ENCODE measurements at places on chromosomes 5 and 9.
A peak's percentile ranks its signal among the peaks of the same experiment; 100 is the strongest.

GRCh38 chr5:107278774-107279173 lies 392.0 kb downstream of the EFNA5 start:
- DNase-seq, result no peak

DNA sequence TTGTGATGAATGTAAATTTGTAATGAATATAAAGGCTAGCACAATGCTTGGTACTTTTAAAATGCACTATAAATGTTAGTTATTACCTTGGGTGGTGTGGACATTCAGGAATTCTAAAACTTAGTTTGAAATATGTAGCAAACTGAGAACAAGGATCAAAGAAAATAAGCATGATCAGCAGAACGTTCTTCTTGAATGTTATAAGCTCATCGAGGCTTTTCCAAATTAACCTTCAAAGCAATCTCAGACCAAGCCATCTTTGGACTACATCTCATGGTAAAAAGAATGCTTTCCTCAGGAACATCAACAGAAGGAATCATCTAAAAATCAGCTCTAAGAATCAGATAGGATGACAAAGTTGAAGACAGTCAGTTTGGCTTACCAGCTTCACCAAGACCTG lies 146.3 kb downstream of the SLIT3 start:
- DNase-seq, result no peak

DNA sequence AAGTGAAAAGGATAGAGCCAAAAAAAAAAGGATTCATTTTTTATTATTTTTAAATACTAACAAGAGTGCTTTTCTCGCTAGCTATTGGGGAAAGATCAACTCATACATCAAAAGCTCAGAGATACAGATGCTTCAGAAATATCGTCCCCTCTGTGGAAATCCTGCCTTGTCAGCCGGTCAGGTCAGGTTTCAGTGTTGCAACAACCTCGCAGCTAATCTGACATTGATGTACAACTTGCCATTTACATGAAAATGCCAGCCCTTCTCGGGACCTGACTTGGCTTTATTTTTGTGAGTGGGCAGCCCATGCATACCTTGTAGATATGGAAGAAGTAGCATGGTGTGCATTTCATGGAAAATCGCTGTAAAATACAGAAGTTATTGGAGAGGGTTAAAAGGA lies 358.8 kb upstream of the ADAMTS16 start:
- no peak for DNase-seq

GRCh38 chr9:33719581-33720374 lies 75.6 kb upstream of the PRSS3 start:
- no peak for DNase-seq

- DNase-seq, result no peak
Observed at GRCh38 chr5:134236318-134236717, 10.4 kb upstream of the PPP2CA start.

- peak; percentile 25 for DNase-seq
Observed at GRCh38 chr5:141811287-141812155, 66.7 kb downstream of the PCDH1 start.

- DNase-seq, result no peak
Observed at GRCh38 chr5:30343707-30344106, 849.8 kb upstream of the CDH6 start.

DNA sequence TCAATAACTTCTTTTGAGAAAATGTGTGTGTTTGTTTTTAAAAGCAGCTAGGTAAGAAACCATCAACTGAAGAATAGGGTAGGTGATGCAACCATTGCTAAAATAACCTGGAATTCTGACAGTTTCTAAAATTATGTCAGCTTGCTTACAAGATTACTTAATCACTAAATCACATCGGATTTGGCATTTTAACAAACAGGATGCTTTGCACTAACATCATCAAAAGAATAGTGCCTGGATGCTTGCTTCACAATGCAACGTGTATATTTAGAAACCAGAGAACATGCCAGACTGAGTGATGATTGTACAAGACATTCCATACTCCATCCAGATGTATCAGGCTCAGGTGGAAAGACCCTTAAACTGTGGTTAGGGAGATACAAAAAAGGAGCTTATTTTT lies 43.9 kb downstream of the PAM start:
- no peak for DNase-seq

DNA sequence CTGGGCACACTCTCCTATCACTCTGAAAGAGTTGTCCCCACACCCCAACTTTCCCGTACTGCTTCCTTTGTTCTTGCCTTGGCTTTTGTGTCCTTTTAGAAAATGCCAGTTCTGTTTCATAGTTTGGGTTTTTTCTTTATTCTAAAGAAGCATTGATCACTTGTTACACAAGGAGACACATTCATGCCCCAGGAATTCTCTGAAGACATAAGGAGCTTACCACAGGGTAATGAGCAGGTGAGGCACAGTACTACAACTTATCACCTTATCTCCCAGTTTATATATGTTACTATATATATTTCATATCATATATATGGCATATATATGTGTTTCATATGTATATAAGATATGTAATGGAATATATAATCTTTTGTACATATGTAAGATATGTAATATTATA lies 6.5 kb upstream of the SSBP2 start:
- DNase-seq, result no peak

DNA sequence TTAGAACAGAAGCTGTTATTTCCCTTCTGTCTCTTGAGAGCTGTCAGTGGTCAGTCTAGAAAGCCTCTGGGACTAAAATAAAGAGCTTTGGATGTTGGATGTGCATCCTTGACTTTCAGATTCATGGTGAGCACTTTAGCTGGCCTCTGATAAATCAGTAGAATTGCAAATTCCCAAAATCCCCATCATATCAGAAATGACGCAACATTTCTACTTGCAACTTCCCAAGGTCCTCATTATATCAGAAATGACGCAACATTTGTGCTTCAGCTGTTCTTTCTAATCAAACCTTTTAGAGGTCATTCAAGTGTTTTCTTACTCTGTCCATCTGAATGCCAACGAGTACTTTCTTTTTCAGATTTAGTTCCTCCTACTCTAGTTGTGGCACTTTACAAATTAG lies 167.3 kb upstream of the MOCS2 start:
- no peak for DNase-seq

DNA sequence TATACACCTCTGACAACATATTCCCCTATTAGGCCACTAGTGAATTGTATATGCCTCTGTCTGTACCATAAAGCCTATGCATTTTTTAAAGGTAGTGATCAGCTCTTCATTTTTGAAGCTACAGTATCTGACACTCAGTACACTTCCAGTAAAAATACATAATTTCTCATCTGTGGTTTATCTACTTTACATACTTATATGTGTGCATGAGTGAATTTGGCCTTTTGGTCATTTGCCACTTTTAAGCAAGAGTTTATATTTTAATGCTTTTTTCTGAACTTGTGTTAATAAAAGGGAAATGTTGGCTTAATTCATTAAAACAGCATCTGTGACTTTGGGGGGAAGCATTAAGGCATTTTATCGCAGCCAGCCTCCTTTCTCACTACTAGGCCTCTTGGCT lies 47.8 kb downstream of the ST8SIA4 start:
- no peak for DNase-seq

- no peak for DNase-seq
Observed at GRCh38 chr9:1909322-1909721, 105.8 kb upstream of the SMARCA2 start.

- DNase-seq, result no peak
Observed at GRCh38 chr9:27771803-27772545, 198.7 kb upstream of the C9orf72 start.

- DNase-seq, result no peak
Observed at GRCh38 chr9:86908261-86908660, 39.0 kb downstream of the GAS1 start.

GRCh38 chr5:170493028-170493820 lies 10.6 kb upstream of the KCNIP1 start:
- no peak for DNase-seq

- DNase-seq, result peak; percentile 26
Observed at GRCh38 chr5:88683506-88684135, 199.4 kb downstream of the MEF2C start.

GRCh38 chr5:125576822-125577221 lies 830.4 kb upstream of the ZNF608 start:
- DNase-seq, result no peak

GRCh38 chr9:129336130-129336528 lies 158.1 kb upstream of the IER5L start:
- DNase-seq, result no peak

DNA sequence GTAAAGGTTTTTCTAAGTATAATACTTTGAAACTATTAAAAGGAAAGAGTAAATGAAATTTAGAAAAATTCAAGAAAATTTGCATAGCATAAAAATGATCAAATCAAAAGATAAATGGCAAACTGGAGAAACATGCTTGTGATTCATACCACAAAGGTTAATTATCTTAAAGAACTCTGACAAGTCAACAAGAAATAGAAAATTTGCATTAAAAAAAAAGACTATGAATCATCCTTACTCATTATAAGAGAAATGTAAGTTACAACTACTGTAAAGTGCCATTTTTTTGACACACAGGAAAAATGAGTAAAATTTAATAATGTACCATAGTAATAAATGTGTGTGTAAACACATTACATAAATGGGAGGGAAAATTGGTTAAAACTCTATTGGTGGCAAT lies 624.4 kb upstream of the C9orf72 start:
- no peak for DNase-seq

- DNase-seq, result no peak
Observed at GRCh38 chr5:159480849-159481248, 150.6 kb upstream of the IL12B start.

- no peak for DNase-seq
Observed at GRCh38 chr9:98442541-98442940, 187.1 kb upstream of the TBC1D2 start.

GRCh38 chr9:3321186-3321585 lies 204.6 kb downstream of the RFX3 start:
- DNase-seq, result no peak

GRCh38 chr9:138063785-138064184 lies 186.2 kb downstream of the CACNA1B start:
- no peak for DNase-seq

DNA sequence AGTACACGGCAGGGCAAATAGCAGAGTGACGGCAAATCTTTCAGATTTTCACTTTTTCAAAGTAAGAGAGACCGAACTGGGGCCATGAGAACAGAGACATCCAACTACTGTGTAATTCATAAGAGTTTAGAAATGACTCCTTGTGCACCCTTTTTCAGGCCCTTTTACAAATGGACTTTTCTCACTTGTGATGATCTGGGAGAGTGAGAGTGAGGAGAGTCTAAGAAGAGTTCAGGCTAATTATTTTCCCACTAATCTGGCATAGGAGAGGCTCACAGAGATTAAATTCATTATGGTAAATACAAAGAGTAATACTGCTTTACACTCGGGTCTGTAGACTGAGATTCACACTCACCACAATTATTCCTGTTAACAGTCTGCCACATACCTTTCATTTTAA lies 880 bp upstream of the CCNG1 start:
- DNase-seq, result no peak

DNA sequence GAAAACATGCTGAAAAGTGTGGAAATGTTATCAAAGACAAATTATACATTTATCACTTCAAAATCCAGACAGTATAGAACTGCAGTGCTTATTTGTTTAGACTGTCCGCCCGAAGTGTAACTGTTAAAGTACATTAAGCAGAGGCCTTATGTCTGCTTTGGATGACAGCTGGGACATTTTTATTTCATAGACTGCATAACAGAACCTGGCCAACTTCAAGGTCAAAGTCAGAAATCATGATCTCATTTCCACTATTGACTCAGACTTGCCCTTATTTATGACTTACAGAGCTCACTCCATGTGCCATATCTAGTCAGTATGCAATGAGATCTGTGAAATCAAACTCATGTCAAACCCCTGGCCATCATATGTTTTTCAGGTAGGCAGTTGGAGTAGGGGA lies 87.7 kb downstream of the RAB3C start:
- no peak for DNase-seq

- no peak for DNase-seq
Observed at GRCh38 chr9:136806631-136807201, 1.0 kb upstream of the RABL6 start.

DNA sequence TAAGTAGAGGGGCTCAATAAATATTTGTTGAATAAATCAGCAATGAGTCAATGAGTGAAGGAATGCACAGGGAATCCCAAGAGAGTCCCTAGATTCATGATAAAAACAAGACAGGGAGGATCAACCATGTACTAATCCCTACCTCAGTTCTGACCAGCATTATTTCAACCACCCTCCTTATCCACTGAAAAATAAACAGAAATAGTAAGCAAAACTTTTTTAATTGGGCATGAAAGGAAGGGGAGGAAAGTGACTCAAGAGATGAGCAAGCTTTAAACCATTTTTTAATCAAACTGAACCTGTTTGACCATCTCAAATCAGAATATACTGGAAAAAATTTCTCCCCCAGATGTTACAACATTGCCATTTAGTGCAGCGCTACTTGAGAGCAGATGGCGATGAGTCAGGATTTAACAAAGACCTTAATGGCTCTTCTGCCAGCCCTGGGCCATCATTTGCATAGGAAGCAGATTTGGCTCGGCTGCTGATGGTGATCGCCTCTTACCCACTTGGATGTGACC lies 194.8 kb upstream of the SLC30A5 start:
- peak; percentile 35 for DNase-seq

DNA sequence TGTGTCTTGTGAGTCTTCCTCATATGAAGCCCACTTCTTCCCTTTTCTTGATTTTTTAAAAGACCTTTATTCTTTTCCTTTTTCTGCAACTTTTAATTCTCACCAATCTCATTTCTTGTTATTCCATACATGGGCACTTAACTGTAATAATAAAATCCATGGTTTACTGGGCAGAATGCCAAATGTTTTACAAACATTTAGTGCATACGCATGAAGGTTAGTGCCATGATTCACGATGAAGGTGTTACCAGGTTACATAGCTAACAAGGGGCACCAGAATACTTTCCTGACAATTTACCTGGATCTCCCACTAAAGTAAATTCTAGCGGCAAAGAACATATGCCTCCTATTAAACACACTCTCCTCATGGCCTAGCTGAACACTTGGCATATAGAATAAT lies 28.5 kb downstream of the MAN2A1 start:
- no peak for DNase-seq

GRCh38 chr5:171543148-171543815 lies 123.8 kb downstream of the FGF18 start:
- no peak for DNase-seq

DNA sequence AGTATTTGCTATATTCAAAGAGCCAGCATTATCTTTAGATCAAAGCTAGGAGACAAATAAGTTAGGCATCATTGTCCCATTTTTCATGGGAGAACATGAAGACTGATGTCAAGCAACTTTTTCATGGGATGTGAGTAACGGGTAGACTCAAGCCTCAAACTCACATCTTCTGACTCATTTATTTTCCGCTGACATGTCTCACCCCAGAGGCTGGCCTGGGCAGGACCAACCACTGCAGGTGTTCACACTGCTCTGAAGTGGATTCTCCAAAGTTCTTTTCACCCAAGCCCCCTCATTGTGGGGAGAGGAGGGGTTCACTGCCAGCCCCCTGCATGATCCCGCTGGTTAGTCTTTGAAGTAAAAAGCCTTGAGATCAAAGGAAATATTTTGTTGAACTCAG lies 34.9 kb upstream of the BASP1 start:
- no peak for DNase-seq

GRCh38 chr5:92003806-92004205 lies 620.7 kb upstream of the ARRDC3 start:
- no peak for DNase-seq

DNA sequence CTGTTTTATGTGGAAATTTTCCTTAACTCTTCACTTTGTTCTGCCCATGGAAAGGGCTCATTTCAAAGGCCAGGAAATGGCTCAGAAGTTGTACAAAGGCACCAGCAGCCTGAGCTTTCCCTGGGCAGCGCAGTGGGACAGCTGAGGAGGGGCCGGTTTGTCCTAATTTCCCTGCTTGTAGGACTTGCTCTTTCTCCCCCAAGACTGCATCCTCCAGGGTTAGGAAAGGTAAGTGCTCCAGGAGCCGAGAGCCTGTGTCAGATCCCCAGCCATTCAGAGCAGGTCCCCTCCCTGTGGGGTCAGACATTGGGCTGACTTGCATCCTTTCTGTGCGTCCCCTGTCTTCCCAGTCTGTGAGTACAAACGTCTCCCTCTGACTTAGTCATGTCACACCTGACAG lies 43.5 kb downstream of the AGXT2 start:
- no peak for DNase-seq

All from HTR-8/SVneo (cell line).